ENCODE measurements at places on chromosomes 4 and X.

DNA sequence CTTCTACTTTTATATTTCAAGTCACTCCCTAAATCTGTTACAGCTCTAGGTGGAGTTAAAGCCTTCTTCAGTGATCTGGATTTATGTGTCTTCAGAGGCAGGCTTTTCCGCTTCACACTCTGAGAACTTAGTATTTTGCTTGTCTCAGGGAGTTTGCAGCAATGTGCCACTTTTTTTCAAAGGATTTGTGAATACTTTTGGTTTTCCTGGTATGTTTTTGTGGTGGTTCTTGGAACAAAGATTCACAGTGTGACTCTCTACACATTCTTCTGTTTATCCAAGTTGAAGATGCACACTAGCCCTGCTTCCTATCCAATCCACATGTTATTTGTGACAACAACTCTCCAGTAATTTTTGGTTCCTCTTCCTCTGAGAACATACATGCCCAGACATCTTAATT lies 1253.7 kb downstream of the TECRL start:
- DNase-seq: no peak

- DNase-seq: no peak
These were observed 369.9 kb upstream of the ANXA10 start for GRCh38 chr4:167722487-167722808.

- no peak for DNase-seq
These were observed 176.4 kb downstream of the SNCA start for GRCh38 chr4:89660444-89661172.

GRCh38 chrX:30533266-30533665 lies 44.3 kb downstream of the TASL start:
- DNase-seq: no peak

GRCh38 chr4:118969359-118969758 lies 80.7 kb downstream of the SYNPO2 start:
- peak; percentile 34 for DNase-seq

- no peak for DNase-seq
These were observed 24.8 kb upstream of the ACSL1 start for GRCh38 chr4:184850431-184851199.

GRCh38 chrX:79556800-79557199 lies 189.7 kb upstream of the ITM2A start:
- DNase-seq: no peak

DNA sequence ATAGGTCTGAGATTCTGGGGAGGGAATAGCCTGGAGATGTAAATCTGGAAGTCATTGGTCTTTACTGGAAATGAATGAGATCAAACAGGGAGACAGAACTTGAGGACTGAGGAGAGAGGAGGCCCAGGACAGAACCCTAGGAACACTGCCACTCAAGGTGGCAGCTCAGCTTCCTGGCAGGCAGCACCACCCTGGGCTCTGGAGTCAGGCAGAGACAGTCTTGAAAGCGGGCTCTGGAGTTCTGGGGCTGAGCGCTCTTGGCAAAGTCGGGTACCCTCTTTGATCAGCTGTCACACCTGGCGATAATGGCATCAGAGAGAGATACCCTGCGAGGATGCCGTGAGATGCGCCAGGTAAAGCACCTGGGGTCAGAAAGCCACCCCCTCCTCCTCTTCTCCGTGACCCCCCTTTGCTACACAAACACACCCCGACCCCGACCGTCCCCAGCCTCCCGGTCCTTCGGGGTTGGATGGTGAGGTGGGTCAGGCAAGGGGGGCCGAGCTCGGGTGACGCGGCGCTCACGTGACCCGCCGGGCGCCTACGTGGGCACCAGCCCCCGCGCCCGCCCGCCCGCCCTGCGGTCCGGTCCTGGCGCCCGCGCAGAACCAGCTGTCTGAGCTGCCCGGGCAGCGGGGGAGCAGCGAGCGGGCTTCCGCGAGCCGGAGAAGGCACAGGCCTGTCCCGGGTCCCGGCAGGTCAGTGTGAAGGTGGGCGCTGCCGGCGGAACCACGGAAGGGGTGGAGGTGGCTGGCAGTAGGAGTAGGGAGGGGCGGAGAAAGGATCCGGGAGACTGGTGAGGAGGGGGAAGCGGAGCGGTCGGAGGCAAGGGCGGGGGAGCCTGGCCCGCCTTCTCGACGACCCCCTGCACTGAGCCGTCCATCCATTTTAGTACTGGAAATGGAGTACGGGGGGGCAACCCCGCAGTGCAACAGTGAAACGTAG lies at the start of gene TCEAL3:
TCEAL3 (plus strand) TSS at position 600 of the 942 bp plus-strand sequence. CDS start 1,102 bp downstream, outside the sequence.
- no peak for DNase-seq

GRCh38 chr4:36133086-36133485 lies 111.2 kb downstream of the ARAP2 start:
- DNase-seq: no peak
